NCI-H2081 treated with DMSO at 0.1 percent for 48 hours (cell line): ENCODE measurements at places on chromosomes 7 and 10.

- no peak for DNase-seq
Observed at GRCh38 chr10:63666836-63667383, 145.7 kb downstream of the REEP3 start.

DNA sequence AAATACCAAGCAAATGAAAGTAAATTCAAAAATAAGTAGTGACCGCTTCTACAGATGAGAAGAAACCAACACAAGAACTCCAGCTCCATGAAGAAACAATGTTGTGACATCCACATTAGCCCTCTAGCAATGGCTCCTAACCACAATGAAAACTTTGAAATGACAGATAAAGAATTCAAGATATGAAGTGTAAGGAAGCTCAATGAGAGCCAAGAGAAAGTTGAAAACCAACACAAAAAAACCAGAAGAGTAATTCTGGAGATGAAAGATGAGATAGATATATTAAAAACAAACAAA lies 68.2 kb upstream of the DDC start:
- DNase-seq = no peak

DNA sequence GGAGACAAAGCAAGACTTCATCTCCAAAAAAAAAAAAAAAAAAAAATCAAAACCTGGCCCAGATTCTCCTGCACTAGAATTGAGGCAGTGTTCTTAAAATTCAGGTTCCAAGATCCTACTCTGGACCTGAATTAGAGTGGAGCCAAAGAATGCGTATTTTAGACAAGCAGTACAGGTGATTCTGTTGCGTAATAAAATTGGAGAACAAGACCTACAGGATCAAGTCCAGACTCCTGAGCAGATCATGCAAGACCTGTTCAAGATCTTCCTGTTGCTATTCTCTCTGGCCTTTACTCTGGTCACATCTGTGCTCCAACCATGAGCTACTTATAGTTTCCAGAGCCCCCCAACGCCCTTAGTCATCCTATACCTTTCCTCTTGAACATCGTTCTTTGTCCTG lies 51.5 kb upstream of the RSBN1L start:
- no peak for DNase-seq

DNA sequence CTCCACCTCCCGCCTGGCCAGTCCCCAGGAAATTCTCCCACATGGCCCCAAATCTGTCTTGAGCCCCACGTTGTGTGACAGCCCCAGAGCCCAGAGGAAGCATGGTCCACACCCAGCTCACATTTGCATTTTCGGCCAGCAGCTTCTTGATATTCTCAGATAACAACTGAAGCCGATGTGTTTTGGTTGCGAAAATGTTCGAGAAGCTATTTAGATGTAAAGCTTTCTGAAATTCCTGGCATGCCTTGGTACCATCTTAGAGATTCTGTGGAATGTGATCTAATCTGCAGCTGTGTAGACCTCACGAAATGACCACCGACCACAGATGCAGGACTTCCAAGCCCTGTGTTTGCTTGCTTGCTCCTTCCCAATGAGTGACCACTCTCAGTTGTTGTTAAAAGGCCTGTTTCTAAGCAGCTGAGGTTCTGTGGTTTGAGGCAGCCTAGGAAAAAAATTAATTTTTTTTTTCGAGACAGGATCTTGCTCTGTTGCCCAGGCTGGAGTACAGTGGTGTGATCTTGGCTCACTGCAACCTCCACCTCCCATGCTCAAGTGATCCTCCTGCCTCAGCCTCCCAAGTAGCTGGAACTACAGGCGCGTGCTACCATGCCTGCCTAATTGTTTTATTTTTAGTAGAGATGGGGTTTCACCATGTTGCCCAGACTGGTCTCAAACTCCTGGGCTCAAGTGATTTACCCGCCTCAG lies 8.8 kb downstream of the SLC4A2 start:
- DNase-seq = no peak

DNA sequence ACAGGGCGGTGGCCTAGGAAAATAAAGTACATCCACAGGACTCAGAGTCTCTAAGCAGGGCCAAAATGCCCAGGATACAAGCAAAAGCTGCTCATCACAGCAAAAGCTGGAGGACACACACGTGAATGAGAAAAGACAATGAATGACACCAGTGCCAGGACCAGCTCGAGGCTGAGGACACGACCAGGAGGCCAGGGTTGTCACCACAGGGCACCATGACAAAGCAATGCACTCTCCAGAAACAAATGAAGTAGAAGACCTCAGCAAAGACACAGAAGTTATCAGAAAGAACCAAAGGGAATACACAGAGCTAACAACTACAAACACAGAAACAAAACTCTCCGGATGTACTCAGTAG lies 92.1 kb downstream of the FOXL3 start:
- DNase-seq = no peak
